Head of caudate nucleus (tissue), 42 donors: ENCODE measurements at places on chromosomes 2 and 18.

GRCh38 chr18:36471393-36471792, 173.9 kb downstream of the FHOD3 start:
- peak; percentile 10 for DNase-seq

DNA sequence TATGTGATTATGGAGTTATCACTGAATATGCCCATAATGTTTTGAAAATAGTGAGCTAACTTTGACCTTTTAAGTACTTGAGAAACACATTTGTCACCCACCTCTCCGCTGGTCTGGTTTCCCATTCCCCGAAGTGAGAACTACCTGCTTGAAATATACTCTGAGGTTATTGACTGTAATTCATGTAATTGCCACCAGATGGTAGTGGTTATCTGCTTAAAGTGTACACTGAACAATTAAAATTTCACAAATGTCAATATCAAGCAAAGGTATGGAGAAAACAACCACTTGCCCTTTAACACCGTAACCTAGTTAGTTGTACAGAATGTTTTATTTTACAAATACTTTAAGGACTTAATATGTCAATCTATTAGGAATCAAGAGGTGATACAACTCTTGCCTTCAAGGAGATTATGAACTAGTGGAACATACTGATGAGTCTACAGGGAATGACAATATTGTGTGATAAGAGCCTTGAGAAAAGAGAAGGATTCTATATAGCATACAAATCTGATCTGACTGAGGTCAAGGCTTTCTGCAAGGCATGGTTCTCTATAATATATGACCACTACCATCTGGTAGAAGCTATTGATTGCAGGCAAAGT, 316.8 kb upstream of the KCNH7 start:
- no peak for DNase-seq

DNA sequence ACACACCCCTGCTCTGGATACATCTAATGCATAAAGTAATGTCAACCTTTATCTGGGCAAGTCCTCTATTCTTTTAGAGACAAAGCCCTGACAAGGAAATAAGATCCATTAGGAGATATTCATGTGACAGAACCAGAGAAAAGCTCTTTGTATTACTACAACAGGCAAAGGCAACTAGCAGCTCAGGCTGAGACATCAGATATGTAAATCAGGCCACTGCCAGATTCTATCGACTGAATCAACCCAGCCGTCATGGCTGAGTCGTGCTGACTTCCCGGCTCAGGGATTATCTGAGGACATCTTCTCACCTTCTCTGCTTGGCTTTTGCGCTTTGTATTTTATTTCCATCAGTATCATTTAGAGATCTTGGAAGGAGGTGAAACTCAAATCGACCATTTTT, 294.5 kb downstream of the PLCL1 start:
- peak; percentile 70 for DNase-seq

- DNase-seq: no peak
Observed at GRCh38 chr2:104318001-104318665, 535.8 kb upstream of the POU3F3 start.

GRCh38 chr2:157447031-157447430, 3.1 kb upstream of the CYTIP start:
- DNase-seq: no peak

GRCh38 chr2:120669121-120669952, 66.3 kb upstream of the GLI2 start:
- peak; percentile 24 for DNase-seq

- no peak for DNase-seq
Observed at GRCh38 chr2:70526126-70526525, 27.5 kb downstream of the TGFA start.

DNA sequence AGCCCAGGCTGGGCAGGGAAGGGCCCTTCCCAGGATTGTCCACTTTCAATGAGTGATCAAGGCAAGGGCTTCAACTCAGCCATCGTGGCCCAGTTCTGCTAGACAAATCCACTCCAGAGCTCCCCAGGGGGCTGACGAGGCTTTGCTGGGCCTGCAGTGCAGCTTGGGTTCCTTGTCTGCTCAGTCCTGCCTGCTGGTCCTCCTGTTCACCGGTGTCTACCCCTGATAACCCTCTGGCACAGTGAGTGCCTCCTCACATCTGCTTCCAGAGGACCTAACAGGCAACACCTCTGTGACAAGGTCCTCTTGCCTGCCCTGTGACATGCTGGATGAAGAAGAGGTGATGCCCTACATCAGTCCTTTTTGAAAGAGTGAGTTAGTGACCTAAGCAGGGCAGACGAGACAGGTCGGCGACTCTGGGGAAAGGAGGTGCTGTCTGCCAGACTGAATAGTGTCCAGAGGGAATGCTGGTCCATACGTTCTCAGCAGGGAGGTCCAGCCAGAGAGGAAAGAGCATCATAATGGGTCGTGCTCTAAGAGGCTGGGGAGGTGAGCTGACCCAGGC, 20.9 kb upstream of the KCNF1 start:
- DNase-seq: no peak

GRCh38 chr2:187684174-187684573, 129.9 kb upstream of the TFPI start:
- DNase-seq: no peak

GRCh38 chr18:79934311-79935097, 16.9 kb downstream of the SLC66A2 start:
- DNase-seq: no peak
